ENCODE measurements at places on chromosomes 3 and 15. TPM values are rescaled to one million over a fixed set of nuclear protein-coding genes. Genes with fewer than 3 reads are reported as not detected.

The NEK10 gene
- total RNA-seq: 6.8 TPM

The CDC25A gene
- total RNA-seq: 0.91 TPM

The ARGFX gene
- not detected for total RNA-seq

DNA sequence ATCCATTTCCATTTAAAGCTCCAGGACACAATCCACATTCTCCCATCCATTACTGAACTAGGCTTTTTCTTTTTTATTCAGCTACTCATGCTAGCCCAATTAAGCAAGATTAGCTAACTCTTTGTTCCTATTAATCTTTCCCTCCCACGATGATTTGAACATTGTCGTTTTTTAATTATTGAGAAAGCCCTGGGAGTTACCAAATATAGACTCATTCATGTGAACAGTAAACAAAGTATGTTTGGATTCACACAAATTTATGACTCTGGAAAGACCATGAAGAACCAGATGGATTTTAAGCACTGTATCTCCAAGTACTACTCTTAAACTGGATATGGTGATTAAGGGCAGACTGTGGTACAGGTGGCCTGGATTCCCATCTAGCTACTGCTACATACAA is 82.2 kb downstream of the STRIT1 start:
- DNase-seq: no peak

All from right cardiac atrium (tissue), 5 donors.